T-cell (primary cell): ENCODE measurements at places on chromosomes 3 and 15.

GRCh38 chr3:142723665-142723967 lies 218 bp upstream of the TRPC1 start:
- DNase-seq = no peak

DNA sequence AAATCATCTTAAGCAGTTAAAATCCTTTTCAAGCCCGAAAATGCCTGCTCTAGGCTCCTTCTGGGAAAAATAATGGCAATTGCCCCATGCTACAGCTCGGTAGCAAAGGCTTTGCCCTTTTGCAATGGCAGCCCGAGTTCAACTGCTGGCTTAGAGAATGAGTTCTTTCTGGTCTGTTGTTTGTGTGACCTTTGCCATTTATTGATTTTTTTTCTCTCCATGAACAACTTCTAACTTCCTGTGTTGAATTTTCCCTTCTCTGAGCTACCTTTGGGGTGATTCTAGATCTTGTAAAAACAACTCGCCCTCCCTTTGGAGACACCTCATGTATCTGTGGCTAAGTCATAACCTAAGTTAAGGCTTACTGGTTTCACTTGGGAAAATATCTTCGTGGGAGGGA lies 139.3 kb downstream of the PLCH1 start:
- no peak for DNase-seq

DNA sequence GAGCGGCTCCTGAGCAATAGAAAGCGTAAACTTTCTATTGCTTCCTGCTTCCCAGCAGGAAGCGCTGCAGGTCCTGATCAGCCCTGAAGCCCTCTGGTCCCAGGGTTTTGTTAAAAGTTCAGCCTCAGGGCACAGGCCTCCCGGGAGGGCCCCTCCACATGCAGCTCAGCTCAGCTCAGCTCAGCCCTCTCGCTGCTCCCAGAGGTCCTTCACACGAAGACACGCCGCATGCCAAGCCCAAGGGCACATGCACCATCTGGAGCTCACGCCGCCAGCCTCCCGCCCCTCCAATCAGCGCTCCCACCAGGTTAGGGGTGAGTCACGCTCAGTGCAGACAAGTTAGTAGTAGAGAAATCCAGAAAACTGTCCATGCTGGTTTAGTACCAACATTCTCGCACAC lies 12.7 kb downstream of the TKT start:
- no peak for DNase-seq

- DNase-seq = no peak
Measured at GRCh38 chr15:86526938-86527690, 447.4 kb downstream of the AGBL1 start.

GRCh38 chr3:187973977-187974870 lies 179.7 kb upstream of the LPP start:
- no peak for DNase-seq

- DNase-seq = no peak
Measured at GRCh38 chr15:71364117-71364584, 248.9 kb downstream of the THSD4 start.

DNA sequence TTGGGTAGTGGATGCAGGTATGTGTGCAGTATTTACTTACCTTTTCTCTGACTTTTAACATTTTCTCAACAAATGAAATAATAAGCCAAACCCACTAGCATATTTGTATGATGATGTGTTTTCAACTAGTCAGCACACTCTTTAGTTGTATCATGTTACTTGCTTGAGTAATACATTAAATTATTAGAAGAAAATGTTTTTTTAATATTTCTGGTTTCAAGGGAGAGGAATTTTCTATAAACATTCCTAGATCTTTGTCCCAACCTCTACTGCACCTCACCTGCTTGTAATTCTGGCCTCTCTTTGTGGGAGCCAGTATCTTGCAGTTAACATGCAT lies 161.8 kb upstream of the CBLB start:
- no peak for DNase-seq

DNA sequence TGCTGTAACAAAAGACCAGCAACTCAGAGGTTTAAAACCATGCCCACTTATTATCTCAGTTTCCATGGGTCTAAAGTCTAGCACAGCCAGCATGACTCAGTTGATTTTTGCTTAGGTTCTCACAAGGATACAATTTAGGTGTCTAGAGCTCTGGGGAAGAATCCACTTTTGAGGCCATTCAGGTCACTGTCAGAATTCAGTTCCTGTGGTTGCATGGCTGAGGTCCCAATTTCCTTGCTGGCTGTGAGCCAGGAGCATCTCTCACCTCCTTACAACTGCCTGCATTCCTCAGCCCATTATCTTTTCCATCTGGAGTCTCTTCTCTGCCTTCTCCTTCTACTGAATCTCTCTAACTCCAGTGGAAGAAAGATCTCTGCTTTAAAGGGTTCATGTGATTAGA lies 240.5 kb upstream of the CFAP20DC start:
- DNase-seq = no peak

DNA sequence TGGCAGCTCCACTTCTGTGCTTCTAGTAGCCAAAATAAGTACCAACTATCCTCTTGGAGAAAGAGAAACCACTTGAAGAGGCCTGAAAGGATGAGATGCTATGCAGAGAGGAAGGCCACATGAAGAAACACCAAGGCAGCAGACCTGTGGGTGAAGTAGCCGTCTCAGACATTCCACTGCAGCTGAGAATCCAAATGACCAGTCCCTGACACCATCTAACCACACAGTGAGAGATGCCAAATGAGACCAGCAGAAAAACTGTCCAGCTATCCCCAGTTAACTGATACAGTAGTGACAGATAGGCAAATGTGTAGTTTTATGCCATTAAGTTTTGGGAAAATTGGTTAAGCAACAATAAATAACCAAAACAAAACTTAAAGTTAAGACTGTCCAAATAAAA lies 47.9 kb upstream of the ZSCAN2 start:
- no peak for DNase-seq
